ENCODE measurements at places on chromosomes 1 and 21. TPM values are rescaled to one million over a fixed set of nuclear protein-coding genes. Genes with fewer than 3 reads are reported as not detected.

Gene FCRL4
- total RNA-seq = not detected

Gene TAS1R1
- not detected for total RNA-seq

Gene ITGB2
- 35.7 TPM for total RNA-seq

Gene CHODL
- total RNA-seq = 1.1 TPM

Gene KRTAP21-3
- not detected for total RNA-seq

Gene GUCA2B
- not detected for total RNA-seq

Gene TAF1A
- 11.3 TPM for total RNA-seq

Gene HES2
- 2.1 TPM for total RNA-seq

Gene HSD3B2
- total RNA-seq = not detected

Gene OR2T2
- total RNA-seq = not detected

Gene LCK
- total RNA-seq = 3.8 TPM

Gene C1orf226
- 11.8 TPM for total RNA-seq

Gene HTR6
- not detected for total RNA-seq

Gene SLC6A17
- not detected for total RNA-seq

Gene FAM43B
- 0.52 TPM for total RNA-seq

Gene GMEB1
- 14.9 TPM for total RNA-seq

Gene AXDND1
- total RNA-seq = 2.1 TPM

Gene CELA2A
- total RNA-seq = 0.44 TPM

Gene RIMKLA
- 2.3 TPM for total RNA-seq

Gene C1QA
- total RNA-seq = 64.0 TPM

Gene SYCP1
- not detected for total RNA-seq

Gene RNU5D-1
- not detected for total RNA-seq

Gene PADI2
- 1.8 TPM for total RNA-seq

Gene SPATA46
- not detected for total RNA-seq

Gene NOS1AP
- total RNA-seq = 7.0 TPM

Gene HSD3B1
- total RNA-seq = 0.75 TPM

Gene S100A2
- 317 TPM for total RNA-seq

Gene DIO1
- total RNA-seq = not detected

Gene GUCA2A
- not detected for total RNA-seq

Gene GPR61
- total RNA-seq = not detected

Gene RGS1
- 50.0 TPM for total RNA-seq

Gene ARHGAP30
- 12.1 TPM for total RNA-seq

Gene COQ8A
- 32.7 TPM for total RNA-seq

Gene CA6
- total RNA-seq = not detected

Gene ANGPTL3
- not detected for total RNA-seq

Gene OR2T29
- total RNA-seq = not detected

Gene LIN28A
- total RNA-seq = not detected

Gene LDLRAD1
- not detected for total RNA-seq

Gene TRIM45
- 8.0 TPM for total RNA-seq

Gene KNCN
- not detected for total RNA-seq

Gene IQGAP3
- total RNA-seq = 0.68 TPM

Gene AMY1A
- not detected for total RNA-seq

Gene BATF3
- total RNA-seq = 3.5 TPM

Gene KCNE2
- total RNA-seq = not detected

Gene CFH
- total RNA-seq = 145 TPM

Gene EPS8L3
- total RNA-seq = 0.55 TPM

Gene GNG4
- not detected for total RNA-seq

Gene SPATA17
- 3.2 TPM for total RNA-seq

Gene FAM131C
- total RNA-seq = 0.60 TPM

Gene PRELP
- total RNA-seq = 128 TPM

Gene USP1
- 23.8 TPM for total RNA-seq

Gene MCOLN2
- total RNA-seq = 2.0 TPM

Gene SMIM11
- total RNA-seq = 21.3 TPM

Gene OR2T11
- total RNA-seq = not detected

Gene OR2T33
- total RNA-seq = not detected

Gene FNDC10
- 4.1 TPM for total RNA-seq

Gene BGLAP
- total RNA-seq = 2.2 TPM

Measured in ureter (tissue), 1 donor.